Endothelial cell of coronary artery (primary cell): ENCODE measurements at places on chromosomes 5 and 9. TPM values are rescaled to one million over a fixed set of nuclear protein-coding genes. Genes with fewer than 3 reads are reported as not detected.

TLR4 gene
- total RNA-seq, result 43.6 and 92.9 TPM in 2 replicates

TSSK1B gene
- 0.09 TPM in 1 of 2 replicates, not detected in the other for total RNA-seq

EPB41L4B gene
- 1.2 and 1.3 TPM in 2 replicates for total RNA-seq

MYOZ3 gene
- 0.18 and 0.94 TPM in 2 replicates for total RNA-seq

CNTFR gene
- not detected in 2 replicates for total RNA-seq

NME5 gene
- 1.2 and 1.5 TPM in 2 replicates for total RNA-seq
